ENCODE measurements at places on chromosomes 2 and 18.

GRCh38 chr18:52348209-52348608, 8.2 kb downstream of the DCC start:
- no peak for DNase-seq

DNA sequence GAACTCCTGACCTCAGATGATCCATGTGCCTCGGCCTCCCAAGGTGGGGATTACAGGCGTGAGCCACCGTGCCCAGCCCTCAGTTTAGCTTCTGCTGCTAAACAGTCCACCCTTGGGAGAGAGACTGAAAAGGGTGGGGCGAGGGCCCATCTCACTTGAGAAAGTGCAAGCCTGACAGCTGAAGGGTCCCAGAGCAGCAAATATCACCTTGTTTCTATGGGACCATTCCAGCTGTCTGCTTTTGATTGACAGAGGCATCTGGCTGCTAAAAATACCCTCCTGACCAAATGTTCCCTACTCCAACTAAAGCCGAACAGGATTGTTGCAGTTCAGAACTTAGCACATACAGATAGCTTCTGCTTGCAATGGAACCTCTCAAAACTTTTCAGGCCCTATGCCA, 436 bp upstream of the SMYD1 start:
- DNase-seq: no peak

- no peak for DNase-seq
These were observed 4.3 kb upstream of the MOCOS start for GRCh38 chr18:36183033-36183432.

GRCh38 chr2:43238176-43238575, 11.8 kb upstream of the ZFP36L2 start:
- DNase-seq: no peak

- DNase-seq: no peak
These were observed 73.2 kb upstream of the NCKAP5 start for GRCh38 chr2:133641497-133641896.

Measured in stimulated activated CD4-positive, alpha-beta T cell treated with anti-CD3 and anti-CD28 coated beads, Interleukin-12 subunit alpha, Interleukin-12 subunit beta, amount 100 ng/mL, for 24 hours (primary cell).